ENCODE measurements at places on chromosomes 1 and 21. TPM values are rescaled to one million over a fixed set of nuclear protein-coding genes. Genes with fewer than 3 reads are reported as not detected.

RPS6KC1 gene
- 26.7 TPM for total RNA-seq

DNA sequence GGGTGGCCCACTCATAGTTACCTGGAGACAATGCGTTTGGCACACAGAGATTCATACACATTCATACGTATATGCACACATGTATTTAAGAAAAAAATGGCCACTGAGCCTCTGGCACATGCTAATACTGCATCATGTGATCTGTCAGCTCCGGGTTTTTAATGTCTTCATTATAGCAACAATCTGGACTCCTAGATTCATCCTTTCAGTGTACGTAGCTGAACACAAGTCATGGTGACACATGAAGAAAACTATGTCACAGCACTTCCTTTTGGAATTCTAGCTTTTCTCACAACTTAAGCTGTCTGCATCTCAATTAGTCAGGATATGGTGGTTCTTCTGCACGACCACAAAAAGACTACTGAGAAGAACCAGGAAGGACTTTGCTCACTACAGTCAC, 24.7 kb downstream of the HSF2BP start:
- no peak for DNase-seq

DNA sequence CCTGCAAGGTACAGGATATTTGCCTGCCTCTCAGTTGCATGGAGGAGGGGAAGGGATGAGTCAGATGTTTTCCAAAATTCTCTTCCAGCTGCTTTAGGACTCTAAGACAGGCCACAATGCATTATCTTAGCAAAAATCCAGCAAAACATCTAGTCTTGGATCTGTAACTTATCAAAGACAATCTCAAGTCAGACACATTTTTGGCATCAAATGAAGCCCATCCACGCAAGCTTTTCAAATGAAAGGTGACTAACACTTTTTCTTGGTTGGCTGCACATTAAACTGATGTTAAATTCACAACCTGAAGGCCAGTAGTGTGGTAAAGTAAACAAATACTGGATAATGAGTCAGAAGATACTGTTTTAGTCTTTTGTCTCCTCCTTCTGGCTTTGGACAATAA, 21.3 kb downstream of the FAM78B start:
- no peak for DNase-seq

DSCAM gene
- not detected for total RNA-seq

GRCh38 chr1:218066332-218066731, 218.8 kb upstream of the RRP15 start:
- DNase-seq: no peak

Measured in aorta (tissue), 5 donors.